ENCODE measurements at places on chromosomes 6 and 20.

DNA sequence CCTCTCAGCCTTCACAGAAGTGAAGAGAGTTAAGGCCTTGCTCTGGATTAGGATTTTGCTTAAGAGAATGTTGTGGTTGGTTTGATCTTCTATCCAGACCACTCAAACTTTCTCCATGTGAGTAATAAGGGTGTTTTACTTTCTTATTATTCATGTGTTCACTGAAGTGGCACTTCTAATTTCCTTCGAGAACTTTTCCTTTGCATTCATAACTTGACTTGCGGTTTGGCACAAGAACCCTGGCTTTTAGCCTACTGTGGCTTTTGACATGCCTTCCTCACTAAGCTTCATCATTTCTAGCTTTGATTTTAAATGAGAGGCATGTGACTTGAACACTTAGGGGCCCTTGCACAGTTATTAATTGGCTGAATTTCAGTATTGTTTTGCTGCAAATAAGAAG lies 166.1 kb upstream of the OPRM1 start:
- no peak for DNase-seq

DNA sequence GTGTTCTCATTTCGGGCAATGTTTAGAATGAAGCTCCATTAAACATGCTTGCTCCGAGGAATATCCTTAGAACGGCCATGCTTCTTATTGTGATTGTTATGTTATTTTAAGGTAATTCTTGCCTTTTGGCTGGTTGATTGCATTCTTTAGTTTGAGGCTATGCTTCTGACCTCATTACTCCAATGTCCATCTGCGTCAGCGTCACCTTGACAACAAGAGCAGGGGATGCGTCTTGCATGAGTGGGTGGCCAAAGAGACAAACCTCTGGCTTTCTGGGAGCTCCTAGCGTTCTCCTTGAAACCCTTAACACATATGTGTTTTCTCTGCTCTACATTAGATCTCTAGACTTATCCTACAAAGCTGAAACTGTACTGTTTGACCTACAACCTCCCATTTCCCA lies 184.3 kb downstream of the THBS2 start:
- no peak for DNase-seq

- no peak for DNase-seq
These were observed 6.8 kb downstream of the HUS1B start for GRCh38 chr6:650098-650497.

DNA sequence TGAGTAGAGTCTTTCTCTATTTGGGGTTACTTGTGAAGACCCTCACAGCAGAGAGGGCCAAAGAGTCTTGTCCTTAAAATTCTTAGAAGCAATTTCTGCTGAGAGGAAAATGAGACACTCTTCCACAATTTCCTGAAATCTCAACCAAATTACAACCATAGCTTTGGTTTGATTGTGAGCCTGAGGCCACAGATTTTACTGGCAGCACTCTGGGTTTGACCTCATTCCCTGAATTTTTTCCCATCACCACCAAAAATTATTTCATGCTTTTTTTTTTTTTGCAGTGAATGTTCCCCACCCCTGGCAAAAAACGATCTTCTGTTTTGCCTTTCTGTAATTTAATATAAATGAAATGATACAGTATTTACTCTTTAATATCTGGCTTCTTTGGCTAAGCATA lies 125.5 kb downstream of the THEMIS start:
- no peak for DNase-seq

DNA sequence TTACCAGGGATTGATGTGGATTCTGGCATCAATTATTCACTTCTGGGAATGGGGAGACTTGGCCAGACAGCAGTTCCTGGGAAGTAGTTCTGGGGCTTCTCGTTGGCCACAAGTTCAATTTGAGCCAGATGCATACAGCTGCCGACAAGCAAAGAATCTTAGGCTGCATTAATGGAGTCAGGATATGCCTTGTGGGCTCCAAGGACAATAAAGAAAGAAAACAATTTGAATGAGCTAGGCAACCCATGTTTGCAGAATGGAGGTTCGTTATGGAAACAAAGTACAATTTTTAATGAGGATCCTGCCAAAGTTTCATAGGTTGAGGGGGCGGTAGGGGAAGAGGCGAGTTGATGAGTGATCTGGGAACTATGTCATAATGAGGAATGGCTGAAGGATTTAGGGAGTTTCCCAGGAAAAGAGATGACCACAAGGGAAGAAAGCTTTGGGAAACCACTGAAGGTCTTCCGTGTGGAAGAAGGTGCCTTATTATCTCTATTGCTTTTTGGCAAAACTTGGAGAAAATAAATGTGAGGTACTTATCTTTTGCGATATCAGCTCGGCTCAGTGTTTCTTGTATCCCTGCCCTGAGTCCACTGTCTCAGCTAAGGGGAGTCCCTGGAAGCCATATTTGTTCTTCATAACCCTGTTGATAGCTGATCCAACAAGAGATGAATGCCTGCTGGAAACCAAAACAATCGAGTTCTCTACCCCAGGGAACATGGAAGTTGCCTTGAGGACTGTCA lies 181.0 kb upstream of the ZNF217 start:
- DNase-seq = peak; percentile 92

- no peak for DNase-seq
These were observed 143.9 kb upstream of the FOXA2 start for GRCh38 chr20:22728146-22728745.

DNA sequence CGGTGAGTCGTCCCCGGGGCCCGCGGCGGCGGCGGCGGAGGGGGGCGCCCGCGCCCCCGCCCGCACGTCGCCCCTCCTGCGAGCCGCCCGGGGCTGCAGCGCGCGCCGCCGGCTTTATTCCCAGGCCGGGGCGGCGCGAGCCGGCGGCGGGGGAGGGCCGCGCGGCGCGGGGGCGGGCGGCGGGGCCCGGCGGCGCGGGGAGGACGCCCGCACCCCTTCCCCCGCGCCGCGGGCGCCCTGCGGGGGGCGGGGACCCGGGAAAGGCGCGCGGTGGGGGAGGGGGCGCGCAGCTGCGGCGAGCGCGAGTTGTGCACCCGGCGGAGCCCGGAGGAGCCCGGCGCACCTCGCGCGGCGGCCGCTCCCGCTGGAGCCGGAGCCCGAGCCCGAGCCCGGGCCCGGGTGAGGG lies 646 bp downstream of the HMGA1 start:
- DNase-seq = no peak

DNA sequence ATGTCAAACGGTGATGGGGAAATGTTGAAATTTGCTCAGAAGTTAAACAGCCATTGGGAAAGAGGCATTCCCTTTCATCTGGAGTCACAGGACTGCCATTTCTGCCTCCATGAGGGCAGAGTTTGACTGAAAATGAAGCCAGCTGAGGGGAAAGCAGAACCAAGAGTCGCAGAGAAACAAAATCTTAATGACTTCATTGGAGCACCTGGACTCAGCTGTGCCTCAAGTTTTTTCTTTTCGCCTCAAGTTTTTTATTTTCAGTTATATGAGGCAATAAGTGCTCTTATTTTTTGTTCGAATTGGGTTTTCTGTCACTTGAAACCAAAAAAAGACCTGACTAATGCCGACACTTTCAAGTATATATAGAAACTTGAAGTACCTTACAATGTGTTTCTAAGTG lies 161.3 kb downstream of the PKHD1 start:
- DNase-seq = no peak

DNA sequence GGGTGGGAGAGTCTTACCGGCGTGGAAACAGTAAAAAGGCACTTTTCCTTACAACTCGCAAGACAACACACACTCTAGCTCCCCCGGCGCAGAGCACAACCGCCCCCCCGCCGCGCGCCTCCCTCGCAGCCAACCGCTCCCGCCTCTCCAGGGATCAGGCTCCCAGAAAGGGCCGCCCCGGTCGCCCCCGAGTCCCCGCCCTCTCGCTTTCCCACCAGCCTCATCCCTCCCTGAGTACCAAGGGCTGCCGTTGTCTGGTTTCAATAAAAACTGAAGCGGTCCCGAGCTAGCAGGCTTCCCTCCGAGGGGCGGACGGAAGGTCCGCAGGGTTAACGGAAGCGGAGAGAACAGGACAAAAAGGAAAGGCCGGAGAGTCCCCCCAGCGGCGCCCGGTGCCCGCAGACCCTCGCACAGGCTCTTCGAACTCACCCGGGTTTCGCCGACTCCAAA lies 804 bp downstream of the ELOVL5 start:
- peak; percentile 36 for DNase-seq

DNA sequence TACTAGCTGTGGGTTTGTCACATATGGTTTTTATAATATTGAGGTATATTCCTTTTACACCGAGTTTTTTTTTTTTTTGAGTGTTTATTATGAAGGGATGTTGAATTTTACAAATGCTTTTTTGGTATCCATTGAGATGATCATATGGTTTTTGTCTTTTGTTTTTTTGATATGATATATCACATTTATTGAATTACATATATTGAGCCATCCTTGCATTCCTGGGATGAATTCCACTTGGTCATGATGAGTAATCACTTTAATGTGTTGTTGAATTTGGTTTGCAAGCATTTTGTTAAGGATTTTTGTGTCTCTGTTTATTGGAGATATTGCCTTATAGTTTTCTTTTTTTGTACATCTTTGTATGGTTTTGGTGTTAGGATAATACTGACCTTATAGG lies 3.3 kb upstream of the ZNF337 start:
- no peak for DNase-seq

DNA sequence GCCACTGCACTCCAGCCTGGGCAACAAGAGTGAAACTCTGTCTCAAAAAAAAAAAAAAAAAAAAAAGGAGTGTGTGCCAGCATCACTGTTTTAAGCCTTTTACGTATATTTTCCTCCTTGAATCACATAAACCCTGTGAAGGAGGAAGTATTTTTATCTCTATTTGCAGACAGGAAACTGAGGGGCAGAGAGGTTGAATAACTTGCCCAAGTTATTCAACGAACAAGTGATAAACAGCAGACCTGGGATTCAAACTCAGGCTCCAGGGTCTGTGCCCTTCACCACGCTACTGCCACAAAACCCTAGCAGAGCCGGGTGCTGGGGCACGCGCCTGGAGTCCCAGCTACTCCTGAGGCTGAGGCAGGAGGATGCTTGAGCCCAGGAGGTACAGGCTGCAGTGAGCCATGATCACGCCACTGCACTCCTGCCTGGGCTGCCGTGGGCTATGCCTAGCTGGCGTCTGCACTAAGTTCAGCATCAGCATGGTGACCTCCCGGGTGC lies 9.4 kb upstream of the AVP start:
- DNase-seq = no peak

DNA sequence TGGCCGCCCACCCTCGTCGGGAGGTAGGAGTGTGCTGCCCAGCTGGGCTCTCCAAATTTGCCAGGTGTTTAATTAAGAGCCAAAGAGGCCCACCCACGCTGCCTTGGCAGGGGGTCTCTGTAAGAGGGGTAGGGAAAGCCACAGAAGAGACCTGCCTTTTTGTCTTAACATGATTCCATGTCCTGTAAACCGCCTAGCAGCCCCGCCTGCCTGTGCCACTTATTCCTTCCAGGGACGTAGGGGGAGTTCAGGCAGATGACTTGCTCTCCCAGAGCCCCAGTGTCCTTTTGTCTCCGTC lies 2.1 kb downstream of the FAM210B start:
- no peak for DNase-seq

GRCh38 chr6:117617210-117618035 lies 15.1 kb upstream of the GOPC start:
- no peak for DNase-seq

DNA sequence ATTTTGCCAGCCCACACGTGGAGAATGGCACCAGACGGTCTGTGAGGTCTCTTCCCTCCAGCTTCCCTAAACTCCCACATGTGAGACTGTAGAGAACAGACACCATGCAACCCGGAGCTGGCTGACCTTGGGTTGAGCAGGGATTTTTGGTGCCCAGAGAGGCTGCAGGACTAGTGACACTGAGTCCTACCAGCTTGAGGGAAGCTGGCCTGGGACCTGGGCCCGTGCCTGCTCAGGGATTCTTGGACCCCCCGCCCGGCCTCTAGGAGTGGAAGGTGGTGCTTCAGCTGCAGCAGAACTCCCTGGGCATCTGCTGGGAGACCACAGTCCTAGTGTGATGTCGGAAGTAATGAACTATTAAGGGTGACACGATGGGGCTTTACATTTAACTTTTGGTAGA lies 3.2 kb downstream of the PSMG4 start:
- DNase-seq = no peak

- DNase-seq = no peak
These were observed 47.4 kb upstream of the SRF start for GRCh38 chr6:43123461-43124314.

DNA sequence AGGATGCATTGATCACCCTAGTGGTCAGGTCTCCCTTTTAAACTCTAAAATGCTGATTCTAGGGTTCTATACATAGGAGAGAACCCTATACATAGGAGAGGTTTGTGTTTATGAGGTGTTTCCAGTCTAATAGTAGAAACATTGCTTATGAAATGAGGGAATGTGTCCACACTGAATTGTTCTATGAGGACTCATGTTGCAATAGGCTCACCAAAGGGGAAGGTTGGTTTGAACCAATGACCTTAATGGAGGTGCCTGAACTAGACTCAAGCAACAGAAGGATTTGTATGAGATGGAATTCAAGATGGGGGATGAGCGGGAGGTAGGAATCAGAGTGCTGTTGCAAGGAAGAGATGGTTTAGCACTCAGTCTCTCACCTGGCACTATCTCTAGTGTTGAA lies 33.5 kb upstream of the UBR2 start:
- DNase-seq = no peak

DNA sequence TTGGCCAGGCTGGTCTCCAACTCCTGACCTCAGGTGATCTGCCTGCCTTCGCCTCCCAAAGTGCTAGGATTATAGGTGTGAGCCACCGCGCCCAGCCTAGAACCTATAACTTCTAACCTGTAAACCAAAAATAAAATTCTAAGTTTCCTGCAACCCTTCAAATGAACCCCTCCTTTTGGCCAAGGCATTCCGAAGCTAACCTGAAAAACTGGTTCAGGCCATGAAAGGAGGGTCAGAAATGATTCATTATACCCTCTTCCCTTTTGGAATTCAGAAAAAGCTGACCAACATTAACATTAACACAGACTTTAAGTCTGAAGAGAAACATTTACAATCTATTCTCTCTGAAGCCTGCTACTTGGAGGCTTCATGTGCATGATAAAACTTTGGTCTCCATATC lies 165.1 kb downstream of the TINAG start:
- no peak for DNase-seq

- no peak for DNase-seq
These were observed 680.5 kb downstream of the QKI start for GRCh38 chr6:164095056-164095455.

GRCh38 chr6:40816601-40817000 lies 222.4 kb downstream of the UNC5CL start:
- no peak for DNase-seq

- DNase-seq = no peak
These were observed 1081.6 kb upstream of the EYS start for GRCh38 chr6:66788579-66788978.

DNA sequence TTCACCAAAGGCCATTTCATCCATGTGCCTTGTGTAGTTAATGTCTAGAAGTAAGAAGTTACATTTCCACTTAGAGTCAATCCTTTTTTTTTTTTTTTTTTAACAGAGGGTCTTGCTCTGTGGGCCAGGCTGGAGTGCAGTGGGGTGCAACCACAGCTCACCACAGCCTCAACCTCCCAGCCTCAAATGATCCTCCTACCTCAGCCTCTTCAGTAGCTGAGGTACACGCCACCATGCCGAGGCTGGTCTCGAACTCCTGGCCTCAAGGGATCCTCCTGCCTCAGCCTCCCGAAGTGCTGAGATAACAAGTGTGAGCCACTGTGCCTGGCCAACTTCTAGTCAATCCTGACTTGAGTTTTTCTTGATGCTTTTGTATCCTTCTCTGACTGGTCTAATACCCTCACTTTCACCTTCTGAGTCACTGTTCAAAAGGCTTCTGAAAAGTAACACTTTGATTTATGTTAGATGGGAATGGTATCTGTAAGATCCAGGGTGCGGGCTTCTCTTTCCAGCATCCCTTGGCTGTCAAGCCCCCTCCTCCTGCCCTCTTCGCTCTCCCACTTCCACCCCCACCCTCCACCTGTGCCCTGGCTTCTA lies 22.1 kb downstream of the TRAM2 start:
- no peak for DNase-seq

- no peak for DNase-seq
These were observed 552.3 kb upstream of the JARID2 start for GRCh38 chr6:14693301-14694192.

Measured in SW 1271 (cell line).